Activated T-cell treated with anti-CD3 and anti-CD28 coated beads, Interleukin-2, amount 50 U/mL, for 1 hour (primary cell): ENCODE measurements at places on chromosomes 2 and 18.

DNA sequence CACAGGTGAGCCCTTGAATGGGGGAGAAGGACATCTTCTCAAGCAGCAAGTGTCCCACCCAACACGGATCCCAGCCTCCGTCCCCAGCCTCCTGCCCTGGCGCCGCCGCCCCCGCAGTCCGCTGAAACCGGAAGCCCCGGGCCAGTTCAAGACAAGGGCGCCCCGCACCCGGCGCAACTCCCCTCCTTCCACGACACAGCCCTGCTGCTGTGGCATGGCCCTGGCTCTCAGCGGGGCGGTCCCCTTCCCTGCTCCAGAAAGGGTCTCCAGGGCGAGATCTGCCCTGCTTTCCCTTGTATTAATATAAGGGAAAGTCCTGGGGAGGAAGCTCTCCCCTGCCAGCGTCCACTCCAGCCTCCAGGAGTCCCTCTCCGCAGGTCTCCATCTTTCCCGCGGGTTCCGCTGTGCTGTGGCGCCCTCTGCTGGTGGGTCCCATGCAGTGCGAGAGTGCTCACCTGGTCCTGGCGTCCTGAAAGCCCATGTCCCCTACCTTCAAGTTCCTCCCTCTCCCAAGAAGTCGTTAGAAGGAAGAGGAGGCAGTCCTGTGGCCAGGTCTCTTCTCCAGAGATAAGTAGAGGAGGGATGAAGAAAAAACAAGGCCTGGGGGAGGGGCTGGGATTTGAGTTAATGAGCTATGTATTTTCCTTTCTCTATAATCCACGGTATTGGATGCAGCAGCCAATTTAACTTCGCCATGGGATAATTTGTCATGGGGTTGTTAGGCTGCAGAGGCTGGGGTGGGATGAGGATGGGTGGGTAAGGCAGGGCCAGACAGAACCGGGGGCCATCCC lies 176.0 kb downstream of the SMAD2 start:
- peak; percentile 54 for DNase-seq

DNA sequence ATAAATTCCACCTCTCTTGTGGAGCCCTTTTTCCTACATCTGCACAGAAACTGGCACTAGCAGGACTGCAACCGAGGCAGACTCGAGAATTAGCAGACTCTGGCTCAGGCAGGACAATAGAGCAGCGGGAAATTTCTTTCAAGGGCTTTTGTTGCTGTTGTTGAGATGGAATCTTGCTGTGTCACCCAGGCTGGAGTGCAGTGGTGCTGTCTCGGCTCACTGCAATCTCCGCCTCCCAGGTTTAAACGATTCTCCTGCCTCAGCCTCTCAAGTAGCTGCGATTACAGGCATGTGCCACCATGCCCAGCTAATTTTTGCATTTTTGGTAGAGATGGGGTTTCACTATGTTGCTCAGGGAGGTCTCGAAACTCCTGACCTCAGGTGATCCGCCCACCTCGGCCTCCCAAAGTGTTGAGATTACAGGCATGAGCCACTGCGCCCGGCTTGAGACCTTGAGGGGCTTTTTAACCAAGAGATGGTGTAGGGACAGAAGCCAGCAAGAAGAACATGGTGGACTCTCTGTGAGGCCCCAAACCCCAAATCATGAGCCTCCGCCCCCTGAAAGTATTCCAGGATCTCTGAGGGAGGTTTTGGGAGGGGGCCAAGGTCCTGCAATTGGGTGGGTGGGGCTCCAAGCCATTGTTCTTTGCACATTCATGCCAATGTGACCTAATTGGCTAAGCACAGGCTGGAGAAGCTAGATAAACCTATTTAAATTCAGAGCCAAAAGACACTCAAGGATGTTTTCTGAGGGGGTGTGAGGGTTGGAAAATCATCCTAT lies 68.4 kb upstream of the MSH2 start:
- DNase-seq, result no peak

GRCh38 chr2:204110751-204111516 lies 174.4 kb downstream of the ICOS start:
- no peak for DNase-seq

DNA sequence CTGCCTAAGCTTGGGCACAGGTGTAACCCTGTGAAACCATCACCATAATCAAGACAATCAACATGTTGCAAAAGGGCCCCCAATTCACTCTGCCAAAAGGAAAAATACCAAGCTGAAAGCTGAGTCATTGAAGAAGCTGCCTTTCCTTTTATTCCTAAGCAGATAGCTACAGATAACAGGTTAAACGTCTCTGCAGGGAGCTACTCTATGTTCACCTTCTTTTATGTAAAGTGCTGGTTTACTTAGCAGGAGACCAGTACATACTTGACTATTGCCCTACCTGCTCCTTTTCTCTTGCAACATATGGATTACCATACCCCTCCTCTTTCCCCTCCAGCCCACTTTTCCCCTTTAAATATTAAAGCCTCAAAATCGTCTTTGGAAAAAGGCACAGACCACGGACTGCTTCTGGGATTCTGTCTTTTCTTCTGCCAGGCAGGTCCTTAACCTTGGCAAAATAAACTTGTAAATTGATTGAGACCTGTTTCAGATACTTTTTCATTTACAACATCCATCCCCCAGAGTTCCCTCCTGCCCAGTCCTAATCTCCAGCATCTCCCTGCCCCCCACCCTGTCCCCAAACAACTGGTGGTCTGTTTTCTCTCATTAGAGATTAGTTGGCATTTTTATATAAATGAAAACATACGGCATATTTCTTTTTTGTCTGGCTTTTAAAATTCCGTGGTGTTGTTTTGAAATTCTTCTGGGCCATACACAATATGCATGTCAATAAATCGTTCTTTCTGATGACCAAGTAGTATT lies 37.8 kb upstream of the LDLRAD4 start:
- DNase-seq, result no peak

DNA sequence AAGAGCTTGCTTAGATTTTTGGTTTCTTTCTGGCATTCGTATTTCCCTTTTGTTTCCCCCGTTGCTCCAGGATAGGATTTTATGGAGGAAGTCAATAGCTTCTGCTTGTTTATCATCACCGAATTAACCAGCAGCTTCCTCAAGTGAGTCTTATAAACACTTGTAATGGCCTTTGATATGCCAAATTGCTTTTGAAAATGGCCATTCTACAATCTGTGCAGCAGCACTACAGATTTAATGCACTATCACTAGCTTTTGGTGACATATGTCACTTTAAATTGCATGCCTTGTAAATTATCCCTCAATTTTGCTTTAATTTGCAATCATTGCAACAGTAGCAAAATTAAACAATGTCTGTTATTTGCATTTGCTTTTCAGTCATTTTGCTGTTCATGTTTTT lies 774.7 kb downstream of the METTL4 start:
- DNase-seq, result no peak

- no peak for DNase-seq
Measured at GRCh38 chr2:181626671-181627070, 30.2 kb downstream of the CERKL start.

DNA sequence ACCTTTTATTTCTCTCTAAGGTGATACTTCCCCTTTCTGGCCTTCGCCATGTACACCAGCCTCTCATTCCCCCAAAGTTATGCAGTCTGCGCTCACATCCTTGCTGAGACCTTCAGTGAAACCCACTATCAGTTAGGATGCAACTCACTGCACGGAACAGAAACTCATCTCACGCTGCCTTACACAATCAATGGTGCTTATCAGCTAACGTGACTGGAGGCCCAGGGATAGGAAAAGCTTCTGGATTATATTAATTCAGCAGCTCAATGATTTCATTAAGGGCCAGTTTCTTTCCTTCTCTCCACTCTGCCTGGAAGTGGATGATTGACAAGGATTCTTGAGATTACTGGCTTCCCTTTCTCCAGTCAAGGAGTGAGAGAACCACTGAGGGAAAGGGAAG lies 44.8 kb downstream of the CDH2 start:
- no peak for DNase-seq

DNA sequence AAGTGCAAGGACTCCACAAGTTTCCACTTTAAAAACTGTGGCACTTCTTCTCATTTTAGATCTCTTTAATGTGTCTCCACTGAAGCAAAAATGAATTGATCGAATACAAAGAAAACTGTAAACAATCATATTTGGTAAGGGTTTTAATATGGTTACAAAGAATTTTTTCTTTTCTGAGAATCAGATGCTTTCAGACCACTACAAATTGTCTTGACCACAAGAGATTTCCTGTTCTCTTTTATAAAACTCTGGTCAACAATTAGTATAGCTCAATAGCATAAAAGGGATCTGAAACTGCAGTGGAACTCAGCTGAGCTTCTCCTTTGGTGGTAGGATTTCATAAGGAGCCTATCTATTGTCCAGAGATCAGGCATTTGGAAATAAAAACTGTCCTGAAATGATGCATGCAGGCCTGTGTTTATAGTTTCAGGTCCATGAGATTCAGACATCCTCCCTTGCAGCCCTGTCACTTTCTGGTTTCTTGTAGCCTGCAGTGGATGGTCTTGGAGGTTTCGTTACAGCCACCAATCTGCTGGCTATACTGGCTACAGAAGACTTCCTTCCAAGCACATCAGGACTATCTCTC lies 120.0 kb downstream of the DOCK10 start:
- no peak for DNase-seq

DNA sequence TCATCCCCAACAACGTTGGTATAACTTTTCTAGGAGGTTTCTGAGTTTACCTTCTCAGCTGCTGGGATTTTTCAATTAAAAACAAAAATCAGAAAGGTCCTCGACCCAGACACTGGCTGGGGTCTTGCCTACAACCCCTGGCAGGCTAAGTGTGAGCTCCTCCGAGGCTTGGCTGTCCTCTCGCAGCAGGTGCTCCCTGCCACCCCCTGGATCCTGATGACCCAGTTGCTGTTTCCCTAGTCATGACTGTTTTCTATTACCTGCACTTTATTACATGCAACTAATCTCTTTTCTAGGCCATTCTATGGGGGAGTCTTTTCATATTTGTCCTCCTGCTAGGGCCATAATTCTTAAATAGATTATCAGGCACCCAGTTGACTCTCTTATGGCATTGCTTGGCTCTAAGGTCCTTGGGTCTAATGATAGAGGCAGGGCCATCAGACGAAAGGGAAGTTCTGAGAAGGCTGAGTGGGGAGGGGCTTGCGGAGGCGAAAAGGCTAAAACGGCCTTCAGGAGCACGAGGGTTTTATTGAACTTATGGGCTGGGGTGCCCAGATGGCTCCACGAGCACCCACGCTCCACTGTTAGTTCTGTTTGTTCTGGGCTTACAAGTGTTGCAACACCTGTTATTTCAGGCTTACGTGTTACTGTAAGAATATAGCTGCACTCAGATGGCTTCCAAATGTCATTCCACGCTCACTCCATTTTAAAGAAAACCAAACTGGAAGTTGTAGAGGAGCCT lies 166.0 kb downstream of the NCK2 start:
- no peak for DNase-seq

- no peak for DNase-seq
Measured at GRCh38 chr2:145682546-145683157, 1162.7 kb upstream of the ZEB2 start.

GRCh38 chr2:105785095-105785847 lies 40.6 kb downstream of the NCK2 start:
- DNase-seq, result no peak

DNA sequence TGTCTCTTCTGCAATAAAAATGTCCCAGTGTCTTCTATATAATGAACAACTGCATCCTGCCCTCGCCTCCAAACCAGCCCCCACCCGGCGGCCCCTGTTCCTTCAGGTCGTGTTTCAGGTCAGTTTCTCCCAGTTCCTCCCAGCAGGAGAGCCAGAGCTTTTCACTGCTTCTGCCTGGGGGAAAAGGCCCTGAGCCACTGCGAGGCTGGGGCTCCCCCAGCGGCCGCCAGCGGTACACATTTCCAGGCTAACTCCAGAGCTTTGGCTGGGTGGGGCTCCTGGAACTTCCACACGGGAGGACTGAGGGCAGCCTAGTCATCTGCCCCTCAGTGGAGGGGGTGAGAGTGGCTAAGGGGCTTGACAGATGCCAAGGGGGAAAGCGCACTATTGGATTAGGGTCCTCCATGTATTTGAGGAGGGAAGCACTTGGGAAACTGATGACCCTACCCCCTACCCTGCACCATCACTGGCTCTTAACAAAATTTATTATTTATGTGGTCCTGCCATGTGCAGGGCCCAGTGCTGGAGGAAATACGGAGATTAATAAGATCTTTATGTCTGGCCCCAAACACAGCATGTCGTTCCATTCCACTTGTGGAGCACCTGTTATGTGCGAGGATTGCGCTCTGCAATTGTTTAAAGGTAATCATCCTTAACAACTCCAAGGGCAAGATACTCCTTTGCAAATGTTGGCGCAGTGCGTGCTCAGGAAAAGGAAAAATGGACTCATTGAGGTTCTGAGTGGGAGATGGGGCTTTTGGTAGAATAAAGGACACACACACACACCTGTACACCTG lies 17.3 kb upstream of the CYS1 start:
- peak; percentile 48 for DNase-seq

DNA sequence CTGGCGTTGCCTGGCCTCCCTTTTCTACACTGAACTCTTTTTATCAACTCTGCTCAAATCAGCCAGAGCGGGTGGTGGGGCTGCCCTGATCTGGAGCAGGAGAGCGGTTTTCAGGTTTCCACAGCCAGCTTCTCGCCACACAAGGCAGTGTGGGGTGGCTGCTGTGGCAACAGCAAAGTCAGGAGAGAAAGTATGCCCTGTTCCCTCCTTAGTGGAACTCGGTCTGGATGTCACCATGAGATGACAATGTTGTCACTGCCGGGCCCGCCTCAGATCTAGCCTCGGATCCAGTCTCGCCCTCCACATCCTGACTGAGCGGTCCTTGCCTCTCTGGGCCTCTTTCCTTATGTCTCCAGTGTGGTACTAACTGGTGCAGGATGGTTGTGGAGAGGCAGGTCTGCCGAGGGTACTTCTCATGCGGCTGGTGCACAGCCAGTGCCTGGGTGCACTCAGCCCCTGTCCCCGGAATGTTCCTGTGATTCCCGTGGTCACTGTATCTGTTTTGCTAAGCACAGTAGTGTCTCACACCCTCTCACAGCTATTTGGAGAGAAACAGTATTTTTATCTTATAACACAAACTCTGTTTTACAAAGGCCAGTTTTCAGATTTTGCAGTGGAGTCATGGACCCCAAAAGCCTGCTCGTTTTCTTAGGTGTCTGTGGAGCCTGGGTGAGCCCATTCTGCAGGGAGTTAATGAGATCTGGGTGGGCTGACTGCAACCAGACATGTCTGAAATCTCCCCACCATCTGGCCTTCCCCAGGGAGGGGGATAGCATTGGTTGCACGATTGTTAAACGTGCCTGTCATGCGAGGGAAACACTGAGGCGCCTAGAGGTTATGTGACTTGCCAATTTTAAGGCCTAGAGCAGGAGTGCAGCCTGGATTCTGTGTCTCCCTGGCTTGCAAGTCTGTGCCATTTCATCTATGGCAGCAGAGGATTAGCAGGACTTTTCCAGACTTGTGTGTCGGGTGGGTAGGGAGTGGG lies 261.1 kb upstream of the AGAP1 start:
- no peak for DNase-seq

GRCh38 chr2:223503746-223504145 lies 98.4 kb downstream of the SCG2 start:
- DNase-seq, result no peak

GRCh38 chr2:226585130-226585561 lies 214.5 kb downstream of the IRS1 start:
- no peak for DNase-seq
